ENCODE measurements at places on chromosomes 7 and 10.

DNA sequence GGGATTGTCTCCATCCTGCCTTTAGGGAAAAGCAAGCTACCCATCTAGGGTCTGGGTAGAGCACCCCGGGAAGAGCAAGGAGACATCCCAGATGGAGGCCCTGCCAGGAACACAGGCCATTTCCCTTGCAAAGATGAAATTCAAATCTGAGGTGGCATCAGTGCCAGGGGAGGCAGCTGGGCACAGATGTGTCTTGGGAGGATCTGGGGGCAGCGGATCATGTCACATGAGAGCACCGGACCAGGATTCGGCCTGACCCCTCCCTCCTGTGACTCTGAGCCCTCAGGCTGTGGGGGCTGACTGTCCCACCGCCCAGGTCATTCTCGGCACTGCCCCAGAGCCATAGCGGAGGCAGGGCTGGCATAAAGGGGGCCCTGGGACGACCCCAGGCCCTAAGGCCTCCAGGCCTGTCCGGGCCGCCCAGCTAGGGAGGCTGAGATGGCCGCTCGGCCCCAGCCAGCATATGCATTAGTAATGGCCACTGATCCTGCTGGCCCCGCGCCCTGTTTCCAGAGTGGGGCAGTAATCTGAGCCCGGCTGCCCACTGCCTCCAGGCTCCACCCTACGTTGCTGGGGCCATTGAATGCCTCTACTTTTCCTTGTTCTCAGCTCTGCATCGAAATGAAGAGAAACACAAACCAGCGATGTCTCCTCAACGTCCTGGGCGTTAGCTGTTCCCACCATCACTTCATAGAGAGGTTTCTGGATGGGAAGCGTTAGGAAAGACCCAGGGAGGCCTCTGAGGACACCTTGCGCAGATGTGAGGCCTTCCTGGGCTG, 148.5 kb downstream of the UBE2H start:
- DNase-seq: no peak

DNA sequence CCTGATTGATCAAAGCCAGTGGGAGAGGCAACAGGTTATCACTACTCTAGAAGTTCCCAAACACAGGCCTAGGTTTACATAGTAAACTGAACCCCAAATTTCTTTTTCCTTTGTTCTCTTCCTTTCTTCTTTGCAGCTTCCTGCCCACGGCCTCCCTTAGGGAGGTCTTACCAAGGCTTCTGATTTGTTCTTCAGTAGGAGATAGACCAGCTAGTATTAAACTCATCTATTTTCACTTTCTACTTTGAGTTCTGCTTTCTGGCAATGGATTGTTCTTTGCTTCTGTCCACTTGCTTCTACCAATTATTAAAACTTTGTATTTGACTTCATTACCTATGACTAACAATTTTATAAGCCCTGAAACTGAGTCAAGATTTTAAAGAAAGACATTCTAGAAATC, 251.2 kb upstream of the FZD1 start:
- DNase-seq: no peak

DNA sequence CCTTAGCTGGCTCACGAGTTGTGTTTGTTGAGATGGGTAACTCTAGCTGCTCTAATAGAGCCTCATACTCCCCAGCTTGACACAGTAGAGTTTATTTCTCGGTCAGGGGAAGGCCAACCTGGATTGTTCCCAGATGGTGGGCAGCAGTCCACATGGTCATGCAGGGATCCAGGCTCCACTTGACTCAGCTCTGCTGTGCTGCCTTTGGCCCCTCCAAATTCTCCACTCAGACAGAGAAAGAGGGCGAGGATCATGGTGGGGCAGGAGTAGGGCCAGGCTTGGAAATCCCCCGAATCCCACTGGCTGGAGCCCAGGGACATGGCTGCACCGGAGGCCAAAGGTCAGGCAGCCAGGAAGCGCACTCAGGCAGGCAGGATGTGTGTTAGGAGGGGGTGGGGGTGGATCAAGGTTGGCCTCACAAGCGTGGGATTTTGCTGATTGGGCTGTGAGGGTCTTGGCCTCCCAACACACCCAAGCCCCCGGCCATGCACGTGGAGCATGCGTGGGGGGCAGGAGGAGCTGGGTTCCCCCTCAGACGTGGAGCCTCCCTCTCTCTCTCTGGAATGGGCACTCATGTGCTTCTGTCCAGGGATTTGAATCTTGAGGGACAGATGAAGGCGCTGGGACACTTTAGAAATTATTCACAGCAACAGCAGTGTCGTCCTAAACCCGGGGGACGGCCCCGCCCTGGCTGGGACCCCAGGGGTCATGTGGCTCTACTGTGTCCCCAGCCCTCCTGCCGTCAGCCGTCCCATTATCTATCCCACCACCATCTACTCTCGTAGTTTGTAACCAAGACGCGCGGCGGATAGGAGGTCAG, 44.8 kb downstream of the PDGFA start:
- no peak for DNase-seq

- DNase-seq: no peak
These were observed at the start of gene HOGA1 for GRCh38 chr10:97584060-97584797. HOGA1 (plus strand) TSS chr10:97584389; CDS start chr10:97584704, 315 bp downstream.

DNA sequence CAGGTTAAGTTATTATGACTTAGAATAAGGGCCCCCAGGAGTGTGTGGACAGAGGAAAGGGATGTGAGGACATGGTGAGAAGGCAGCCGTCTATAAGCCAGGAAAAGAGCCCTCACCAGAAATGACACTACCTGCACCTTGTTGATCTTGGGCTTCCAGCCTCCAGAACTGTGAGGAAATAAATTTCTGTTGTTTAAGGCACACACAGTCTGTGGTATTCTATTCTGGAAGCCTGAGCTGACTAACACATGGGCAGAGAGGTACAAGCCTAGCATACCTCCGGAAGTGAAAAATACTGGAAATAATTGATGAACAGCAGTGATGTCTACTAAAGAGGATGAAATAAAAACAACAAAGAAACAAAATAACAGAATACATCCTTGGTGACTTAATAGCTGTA, 46.1 kb upstream of the GRB10 start:
- no peak for DNase-seq

DNA sequence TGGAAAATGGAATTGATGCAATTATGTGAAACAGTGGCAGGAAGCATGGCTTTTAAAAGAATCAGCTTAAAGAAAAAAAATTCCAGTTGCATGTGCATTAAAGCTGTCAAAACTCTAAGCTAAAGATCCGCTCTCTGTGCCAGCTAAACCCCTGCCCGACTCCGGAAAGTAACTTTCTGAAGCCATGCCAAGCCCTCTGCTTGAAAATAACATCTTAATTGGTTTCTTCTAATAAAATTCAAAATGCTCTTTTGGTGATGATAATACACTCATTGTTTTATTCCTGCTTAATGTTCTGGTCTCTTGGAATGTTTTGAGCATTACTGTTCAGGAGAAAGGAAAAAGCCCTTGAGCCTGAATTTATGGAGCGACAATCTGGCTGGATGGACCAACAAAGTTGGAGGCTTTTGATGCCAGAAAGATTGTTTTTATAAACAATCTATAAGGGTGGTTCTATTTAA, 11.7 kb downstream of the SEMA3C start:
- DNase-seq: no peak

- DNase-seq: no peak
These were observed 7.3 kb upstream of the FEZF1 start for GRCh38 chr7:122311734-122312450.

GRCh38 chr10:53997953-53998352, 803.1 kb downstream of the PCDH15 start:
- no peak for DNase-seq

Measured in inflammatory macrophage (primary cell).